ENCODE measurements at places on chromosomes 12 and 14.

DNA sequence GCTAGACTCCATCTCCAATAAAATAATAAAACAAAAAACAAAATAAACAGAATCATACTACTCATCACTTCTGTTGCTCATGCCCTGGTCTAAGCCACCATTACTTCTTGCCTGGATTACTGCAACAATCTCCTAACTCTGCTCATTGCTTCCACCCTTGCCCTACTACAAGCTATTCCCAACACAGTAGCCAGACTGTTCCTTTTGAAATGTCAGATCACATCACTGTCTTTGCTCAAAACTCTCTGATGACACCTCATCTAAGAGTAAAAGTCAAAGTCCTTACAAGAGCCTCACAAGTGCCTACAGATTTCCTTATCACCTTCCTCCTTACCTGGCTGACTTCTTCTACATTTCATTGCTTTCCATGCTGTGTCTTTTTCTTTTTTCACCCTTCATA is 10.0 kb downstream of the FBXO33 start:
- DNase-seq: no peak

DNA sequence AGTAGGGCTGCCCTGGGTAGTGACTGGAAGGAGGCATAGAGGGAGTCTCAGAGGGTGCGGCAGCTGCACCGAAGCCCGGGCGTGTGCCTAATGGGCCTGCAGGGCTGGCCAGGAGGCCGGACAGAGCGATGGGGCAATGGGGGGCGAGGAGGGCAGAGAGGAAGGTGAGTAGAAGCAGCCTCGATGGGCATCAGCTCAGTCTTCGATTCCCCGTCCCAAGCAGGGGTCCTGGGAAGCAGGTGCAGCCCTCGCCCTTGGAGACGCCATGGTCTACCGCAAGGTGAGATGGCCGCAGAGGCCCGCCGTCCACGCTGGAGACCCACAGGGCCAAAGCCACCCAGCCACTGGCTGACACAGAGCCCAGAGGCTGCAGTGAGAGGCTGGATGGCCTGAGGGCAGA is 70.8 kb downstream of the GALNT9 start:
- no peak for DNase-seq

DNA sequence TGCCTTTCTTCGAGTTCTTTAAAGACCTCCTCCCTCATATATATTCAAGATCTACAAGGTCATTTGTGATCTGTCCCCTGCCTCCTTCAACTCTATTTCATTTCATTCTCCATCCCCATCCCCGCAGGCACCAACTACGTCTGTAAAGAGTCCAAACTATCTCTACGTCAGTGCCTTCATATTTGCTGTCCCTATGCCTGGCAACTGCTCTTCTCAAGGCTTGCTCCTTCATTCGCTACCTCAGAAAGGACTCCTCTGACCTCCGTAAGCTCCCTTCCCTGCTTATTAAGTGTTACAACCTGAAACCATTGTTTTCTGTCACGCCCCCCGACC is 650 bp downstream of the LLPH start:
- no peak for DNase-seq

GRCh38 chr14:73943083-73943482 is 6.8 kb downstream of the FAM161B start:
- DNase-seq: no peak

DNA sequence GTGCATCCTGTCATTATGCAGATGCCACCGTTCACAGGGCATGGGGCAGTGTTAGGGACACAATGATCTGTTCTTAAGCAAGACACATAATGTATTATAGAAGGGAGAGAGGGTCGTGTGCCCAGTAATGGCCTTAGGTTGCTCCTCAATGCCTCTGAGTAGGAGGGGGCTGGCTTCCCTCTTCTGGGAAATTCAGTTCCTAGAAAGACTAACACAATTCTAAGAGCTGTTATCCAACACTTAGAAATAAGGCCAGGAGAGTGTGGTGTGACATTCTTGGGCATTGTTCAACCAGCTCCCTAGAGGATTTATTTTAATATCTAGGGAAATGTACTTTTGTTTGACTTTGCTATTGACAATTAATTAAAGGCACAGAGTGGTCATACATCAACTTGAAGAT is 118.5 kb downstream of the ADCK1 start:
- DNase-seq: no peak

DNA sequence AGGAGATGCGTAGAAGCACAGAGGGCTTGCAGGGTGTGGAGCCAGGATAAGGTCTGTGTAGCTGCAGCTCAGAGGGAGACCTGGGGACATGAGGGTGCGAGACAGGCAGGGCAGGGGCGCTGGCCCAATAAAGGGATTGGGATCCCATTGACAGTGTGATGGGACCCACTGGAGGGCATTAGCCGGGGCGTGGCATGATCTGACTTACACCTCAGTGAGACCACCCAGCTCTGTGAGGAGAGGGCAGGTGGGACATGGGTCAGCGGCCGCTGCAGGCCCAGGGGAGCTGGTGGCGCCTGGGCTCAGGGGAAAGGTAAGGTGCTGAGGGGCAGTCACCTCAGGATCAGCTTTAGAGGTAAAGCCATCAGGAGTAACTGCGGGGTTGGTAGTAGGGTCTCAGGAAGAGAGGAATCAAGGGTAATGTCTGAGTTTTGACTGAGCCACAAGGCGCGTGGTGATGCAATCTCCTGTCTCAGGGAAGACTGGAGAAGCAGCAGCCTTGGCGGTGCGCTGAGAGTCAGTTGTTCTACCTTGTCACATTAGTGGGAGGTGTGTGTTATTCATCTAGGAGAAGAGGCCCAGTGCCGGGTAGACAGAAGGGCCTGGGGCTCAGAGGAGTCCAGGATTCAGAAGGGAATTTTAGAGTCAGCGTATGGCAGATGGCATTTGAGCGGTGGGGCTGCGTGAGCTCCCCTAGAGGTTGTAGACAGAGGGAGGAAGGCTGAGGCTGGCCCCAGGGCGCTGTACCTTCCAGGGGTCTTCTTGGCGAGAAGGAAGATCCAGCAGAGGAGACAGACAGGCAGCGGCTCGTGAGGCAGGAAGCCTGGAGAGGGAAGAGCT is 30.8 kb upstream of the BDKRB2 start:
- DNase-seq: no peak

GRCh38 chr14:104135904-104136471 is 2.4 kb upstream of the KIF26A start:
- no peak for DNase-seq

DNA sequence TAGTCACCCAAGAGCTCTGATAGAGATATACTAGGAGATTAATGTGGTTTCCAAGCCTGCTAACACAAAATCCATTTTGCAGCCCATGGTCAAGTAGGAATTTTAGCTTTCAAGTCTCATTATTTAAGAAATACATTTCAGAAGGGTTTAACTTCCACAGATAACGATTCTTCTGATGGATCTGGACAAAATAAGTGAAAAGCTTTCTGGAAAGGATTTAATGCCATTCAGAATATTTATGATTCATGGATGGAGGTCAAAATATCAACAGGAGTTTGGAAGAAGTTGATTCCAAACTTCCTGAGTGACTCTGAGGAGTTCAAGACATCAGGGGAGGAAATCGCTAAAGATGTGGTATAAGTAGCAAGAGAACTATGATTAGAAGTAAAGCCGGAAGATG is 214.6 kb downstream of the ATXN7L3B start:
- DNase-seq: no peak

- DNase-seq: no peak
Measured at GRCh38 chr14:99853206-99853605, 60.0 kb downstream of the EML1 start.

DNA sequence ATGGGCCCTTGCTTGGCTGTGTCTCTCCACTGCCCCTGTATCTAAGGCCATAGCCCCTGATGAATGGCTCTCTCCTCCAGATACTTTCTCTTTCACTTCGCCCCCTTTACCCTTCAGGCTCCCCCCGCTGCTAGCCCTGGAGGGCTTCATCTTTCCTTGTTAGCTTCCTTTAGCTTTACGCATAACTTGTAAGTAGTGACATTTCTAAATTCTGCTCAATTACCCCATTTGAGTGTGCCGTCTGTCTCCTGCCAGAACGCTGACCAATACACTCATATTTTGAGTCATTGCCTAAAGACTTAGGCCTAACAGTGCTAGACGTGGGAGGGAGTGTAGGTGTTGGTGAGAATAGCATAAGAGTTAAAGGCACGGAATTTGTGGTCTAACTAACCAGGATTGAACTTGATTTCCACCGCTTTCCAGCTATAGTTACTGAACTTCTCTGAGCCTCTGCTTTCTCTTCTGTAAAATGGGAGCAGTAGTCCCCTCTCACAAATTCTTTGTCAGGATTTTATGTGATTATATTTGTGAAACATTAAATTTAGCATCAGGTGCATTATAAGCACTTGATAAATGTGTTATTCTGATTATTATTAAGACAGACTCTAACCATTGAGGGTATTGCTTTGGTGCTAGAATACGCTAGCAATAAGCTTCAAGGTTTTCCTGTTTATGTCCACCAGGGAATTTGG is 129.3 kb downstream of the ZFP36L1 start:
- DNase-seq: peak; percentile 64

GRCh38 chr12:9851927-9852326 is 17.2 kb downstream of the CLEC2B start:
- DNase-seq: no peak

- DNase-seq: peak; percentile 15
Measured at GRCh38 chr14:22506778-22507351, 82.2 kb downstream of the DAD1 start.

GRCh38 chr12:55470088-55470829 is at the start of gene OR6C70:
Gene OR6C70 (minus strand): TSS chr12:55470138. CDS start chr12:55470138, 0 bp downstream.
- no peak for DNase-seq

DNA sequence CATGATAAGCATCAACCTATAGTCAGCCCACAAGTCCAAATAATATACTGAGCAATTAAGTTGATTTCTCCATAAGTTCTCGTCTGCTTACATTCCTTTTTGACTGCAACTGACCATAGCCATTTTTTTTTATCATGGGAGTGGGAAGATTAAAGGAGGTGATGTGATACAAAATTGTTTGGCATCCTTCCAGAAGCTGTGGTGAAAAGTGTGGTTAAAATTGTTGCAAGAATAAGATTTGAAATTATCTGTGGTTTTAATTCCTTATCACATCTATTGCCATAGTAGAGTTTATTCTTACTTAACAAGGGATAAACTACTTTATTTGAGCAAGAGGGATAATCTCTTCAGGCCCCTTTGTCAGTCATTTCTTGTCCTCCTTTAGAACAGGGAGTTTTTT is 50.7 kb downstream of the LIN52 start:
- no peak for DNase-seq

GRCh38 chr12:131128556-131128955 is 174.8 kb downstream of the ADGRD1 start:
- no peak for DNase-seq

DNA sequence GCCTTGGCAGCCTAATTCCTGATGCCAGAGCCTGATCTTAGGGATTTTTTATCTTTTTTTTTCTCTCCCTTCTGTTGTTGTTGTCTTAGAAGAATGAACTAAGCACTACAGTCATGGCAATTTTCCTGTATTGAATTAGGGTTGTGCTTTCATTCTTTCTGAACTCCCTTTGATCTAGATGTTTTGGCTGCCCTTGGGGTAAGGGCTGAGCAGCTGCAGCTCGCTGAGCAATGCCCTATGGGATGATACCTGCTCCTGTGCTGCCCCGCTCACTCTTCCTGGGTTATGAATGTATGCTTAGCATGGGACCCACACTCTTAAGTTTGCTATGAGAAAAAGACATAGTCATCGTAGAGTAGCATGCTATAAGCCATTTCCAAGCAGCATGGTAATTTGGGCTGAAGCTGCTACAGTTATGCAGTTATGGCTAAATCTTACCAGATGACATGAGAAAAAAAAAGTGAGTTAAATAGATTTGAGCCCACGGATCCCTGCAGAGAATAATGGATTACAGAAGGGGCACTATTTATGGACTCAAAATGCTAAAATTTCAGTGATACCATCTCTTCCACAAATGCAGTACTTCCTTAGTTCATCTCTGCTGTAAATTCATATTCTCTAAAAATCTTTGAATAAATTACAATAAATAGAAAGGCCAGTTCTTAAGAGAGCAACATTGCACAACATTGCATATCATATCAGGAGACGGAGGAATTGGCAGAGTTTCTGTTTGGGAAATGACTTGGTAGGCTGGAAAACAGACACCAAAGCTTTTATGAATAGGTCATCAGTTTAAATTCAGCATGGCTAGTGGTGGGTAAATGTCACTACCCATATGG is 79.2 kb upstream of the PTHLH start:
- DNase-seq: no peak

DNA sequence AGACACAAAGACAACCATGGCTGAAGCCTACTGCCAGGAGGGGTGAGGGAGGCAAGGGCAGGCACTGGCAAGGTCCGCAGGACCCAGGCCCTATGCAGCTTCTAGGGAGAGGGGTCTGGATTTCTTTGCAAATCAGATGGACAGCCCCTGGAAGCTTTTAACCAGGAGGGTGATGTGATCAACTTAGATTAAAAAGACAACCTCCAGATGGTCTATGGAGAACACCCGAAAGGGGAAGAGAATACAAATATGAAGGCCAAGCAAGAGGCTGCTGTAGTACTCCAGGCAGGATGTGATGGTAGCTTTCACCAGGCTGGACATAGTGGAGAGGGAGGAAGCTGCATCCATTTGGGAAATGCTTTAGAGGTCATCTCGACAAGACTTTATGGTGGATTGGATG is 83.3 kb upstream of the TSPAN11 start:
- no peak for DNase-seq

DNA sequence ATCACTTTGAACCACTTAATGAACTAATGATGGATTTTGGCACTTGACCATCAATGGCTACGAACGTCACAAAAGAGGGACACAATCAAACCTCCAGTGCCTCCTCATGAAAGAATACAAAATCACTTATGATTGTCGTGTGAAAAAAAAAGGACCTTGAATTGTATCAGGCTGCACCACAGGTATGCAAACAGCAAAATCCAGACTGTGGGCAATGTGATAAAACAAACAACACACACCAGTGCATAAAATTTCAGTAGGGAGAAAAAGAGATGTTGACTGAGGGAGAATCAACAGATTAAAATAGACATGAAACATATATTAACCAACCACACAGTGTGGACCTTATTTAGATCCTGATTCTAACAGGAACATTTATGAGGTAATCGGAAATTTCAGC is 2.6 kb downstream of the TSPAN8 start:
- no peak for DNase-seq

DNA sequence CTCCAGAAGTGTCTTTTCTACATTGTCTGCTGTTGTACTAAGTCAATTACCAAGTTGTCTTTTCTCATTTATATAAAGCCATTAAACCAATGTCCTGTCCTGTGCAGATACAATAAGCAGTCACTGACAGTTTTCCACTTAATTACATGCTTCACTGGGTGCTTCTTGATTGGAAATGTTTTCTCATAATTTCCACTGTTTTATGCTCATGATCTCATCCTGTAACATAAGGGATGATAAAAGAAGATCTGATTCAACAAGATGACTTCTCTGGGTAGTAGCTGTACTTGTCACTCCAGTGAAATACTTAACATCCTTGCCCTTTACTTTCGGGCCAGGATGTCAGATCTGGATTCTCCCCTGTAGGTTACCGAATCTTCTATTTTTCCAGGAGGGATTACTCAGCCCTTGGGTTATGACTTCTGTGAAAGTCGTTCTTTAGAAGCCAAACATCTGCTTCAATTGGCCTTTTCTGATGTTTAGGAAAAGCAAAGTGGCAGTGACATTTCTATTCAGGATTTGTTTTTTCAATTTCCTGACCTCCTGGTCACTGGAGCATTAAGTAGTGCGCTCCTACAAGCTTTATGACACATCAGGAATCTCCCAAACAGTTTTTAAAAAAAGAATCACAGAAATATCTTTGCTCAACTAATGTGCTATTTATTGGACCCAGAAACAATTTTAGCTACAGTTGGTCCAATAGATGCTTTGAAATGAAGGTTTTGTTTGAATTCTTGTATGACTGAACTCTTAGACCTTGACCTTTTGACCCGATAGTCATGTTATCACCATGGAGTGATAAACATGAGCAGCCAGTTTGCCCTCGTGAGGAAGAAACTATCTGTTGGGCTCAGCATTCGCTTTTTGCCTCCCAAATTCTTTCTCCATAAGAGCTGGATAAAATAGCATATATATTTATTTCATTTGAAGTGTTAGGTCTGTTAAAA is 234.5 kb upstream of the SSTR1 start:
- DNase-seq: no peak
